Foreskin fibroblast (primary cell): ENCODE measurements at places on chromosomes 7 and 10.
A peak's percentile ranks its signal among the peaks of the same experiment; 100 is the strongest.

DNA sequence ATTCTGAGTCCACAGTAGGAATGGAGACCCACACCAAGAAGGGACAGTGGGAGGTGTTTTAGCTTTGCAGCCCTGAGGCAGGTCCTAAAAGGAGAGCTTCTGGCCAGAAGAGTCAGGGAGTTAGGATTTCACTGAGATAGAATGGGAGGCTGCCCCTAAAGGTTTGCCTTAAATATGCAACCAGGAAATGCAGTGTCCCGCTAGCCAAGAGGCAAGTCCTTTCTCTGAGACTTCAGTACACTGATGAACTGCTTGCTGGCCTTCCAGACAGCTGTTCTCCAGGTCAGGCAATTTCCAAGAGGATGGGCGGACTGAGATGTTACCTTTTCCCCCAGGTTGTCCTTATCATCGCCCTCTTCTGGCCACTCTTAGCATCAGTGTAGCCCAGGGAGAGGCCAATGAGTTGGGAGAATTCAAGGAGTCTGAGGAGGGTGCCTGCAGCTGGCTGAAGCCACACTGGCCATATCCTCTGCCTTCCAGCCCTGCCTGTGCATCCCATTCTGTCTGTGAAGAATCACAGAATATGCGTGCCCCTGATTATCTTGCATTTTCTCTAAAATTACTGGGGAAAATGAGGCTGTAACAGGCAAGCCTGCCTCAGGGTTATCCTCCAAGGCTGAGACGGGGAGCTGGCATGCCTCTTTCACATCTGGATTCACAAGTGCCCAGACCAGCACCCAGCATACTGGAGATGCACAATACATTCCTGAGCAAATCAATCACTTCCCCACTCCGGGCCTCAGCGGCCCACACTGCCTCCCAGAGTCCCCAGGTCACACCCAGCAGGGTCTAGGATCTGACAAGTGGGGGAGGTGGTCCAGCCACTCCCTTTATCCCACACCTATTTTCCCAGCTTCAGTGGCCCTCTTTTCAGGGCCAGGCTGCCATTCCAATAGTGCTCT lies 2.4 kb downstream of the TLL2 start:
- no peak for DNase-seq

GRCh38 chr7:157432957-157433576 lies 96.3 kb downstream of the DNAJB6 start:
- DNase-seq, result peak; percentile 25

GRCh38 chr7:124459101-124460055 lies 306.2 kb downstream of the GPR37 start:
- DNase-seq, result peak; percentile 59

GRCh38 chr10:4865945-4866661 lies 40.1 kb downstream of the AKR1E2 start:
- no peak for DNase-seq

GRCh38 chr7:34157137-34157536 lies 251.8 kb downstream of the BMPER start:
- DNase-seq, result no peak

DNA sequence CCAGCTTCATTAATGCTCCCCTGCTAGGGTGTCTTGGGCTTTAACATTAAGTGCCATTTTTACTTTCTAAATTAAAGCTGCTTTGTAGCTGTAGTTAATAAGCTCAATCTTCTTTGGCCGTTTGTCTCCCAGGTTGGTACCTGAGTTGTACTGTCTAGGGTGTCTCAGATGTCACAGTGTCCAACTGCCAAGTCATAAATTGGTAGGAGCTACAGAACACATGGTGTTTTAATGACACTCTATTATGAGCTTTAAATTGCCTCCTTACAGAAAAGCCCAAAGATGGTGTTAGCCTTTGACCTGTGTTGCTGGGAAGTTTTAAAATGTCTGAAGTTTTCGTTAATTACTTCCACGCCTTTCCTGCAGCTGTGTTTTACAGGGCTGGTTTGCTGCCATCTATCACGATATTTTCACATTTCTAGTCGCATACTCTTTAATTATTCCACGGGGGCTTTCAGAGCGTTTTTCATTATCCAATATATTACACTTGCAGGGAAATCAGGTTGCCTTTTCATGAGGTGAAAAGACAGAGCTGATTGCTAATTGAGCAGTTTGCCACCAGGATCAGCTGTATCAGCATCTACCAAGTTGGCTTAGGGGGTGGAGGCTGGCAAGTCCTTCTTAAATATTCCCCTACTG lies 247.8 kb upstream of the PLPP4 start:
- no peak for DNase-seq

GRCh38 chr7:41996381-41997035 lies 240.5 kb downstream of the GLI3 start:
- DNase-seq, result peak; percentile 75

DNA sequence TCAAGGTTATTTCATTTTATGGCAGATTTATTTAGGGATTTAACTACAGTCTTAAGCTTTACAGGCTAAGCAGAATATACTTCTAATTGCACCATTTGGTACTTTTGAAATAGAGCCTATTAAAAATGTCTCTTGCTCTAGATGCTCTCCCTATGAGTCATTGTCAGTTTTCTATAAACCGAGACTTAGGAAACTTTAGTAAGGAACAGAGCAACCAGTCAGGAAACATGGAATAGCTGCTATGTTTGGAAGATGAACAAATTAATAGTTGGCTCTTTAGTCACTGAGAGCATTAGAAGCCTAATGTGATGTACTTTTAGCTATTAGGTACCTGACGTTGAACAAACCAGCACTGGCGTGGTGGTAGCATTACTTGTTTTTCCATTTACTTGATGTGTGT lies 35.3 kb downstream of the INPP5F start:
- DNase-seq, result peak; percentile 86

GRCh38 chr7:47888371-47889265 lies 59.6 kb downstream of the PKD1L1 start:
- no peak for DNase-seq

DNA sequence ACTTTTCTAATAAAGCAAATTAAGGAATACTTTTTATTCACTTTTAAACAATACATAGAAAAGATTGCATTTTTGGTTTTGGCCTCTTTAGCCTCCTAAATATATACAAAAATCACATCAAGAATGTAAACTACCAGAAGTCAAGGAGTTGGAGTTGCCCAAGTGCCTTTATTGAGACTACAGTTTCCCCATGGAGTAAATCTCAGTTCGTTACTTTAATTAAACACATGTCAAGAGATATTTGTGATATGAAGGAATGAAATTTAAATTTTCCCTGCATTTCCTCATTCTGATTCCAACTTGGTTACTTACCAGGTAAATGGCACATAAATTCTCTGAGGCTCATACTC lies 492.9 kb downstream of the TNS3 start:
- DNase-seq, result no peak

- no peak for DNase-seq
Observed at GRCh38 chr7:127678947-127679346, 27.0 kb downstream of the SND1 start.

DNA sequence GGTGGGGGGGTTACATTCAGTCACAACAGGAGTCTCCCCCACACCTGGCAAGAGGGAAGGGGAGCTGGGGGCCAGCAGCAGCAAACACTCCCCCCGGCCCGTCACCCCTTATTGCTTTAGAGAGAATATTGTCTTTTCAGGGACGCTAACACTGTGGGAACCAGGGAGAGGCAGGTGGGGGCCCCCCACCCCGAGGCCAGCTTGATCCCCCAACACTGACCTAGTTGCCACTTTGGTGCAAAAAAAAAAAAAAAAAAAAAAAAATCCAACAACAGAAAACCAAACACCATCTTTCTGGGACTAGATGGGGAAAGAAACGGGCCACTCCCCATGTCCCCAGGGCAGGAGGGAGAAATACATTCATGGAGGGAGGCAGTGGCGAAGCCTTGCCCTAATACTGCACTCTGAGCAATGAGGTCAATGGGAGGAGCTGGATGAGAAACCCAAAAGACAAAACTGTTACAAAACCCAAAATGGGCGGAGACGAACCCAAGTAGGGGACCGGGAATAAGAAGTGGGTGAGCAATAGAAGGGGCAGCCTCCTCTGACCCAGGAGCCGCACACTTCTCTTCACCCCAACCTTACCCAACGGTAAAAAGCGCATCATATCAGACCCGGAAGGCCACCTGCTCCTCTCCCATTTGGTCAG lies 6.5 kb downstream of the GNB2 start:
- DNase-seq, result peak; percentile 67

DNA sequence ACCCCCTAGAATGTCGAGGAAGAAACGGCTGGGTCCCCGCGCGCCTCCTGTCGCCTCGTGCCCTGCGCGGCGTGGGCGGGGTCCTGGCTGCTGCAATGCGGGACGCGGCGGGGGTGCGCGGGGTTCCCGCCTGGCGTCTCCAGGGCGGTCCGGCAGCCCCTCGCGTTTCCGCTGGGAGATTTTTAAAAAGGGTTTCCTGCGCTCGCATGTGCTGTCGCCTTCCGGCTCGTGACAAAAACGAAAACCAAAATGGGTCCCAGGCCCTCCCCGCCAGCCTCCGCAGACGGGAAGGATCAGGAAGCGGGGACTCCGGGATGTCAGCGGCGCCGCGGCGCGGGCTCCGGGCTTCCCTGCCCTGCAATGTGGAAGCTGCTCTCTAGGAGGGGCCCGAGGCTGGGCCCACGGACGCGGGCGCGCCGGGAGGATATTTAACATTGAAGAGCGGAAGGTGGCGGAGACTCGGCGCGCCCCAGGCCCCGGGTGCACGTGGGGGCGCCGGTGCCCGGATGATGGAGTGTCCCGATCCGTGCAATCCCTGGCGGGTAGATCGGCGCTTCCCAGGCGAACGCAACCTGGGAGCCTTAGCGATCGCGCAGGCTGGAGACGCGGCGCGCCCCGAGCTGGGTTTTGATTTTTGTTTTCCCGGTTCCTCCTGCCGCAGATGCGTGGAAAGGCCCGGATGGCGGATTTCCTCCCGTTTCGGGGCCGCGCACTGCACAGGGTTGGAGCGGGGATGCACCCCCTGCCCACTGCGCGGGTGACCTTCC lies 1.0 kb downstream of the PFKP start:
- peak; percentile 86 for DNase-seq

DNA sequence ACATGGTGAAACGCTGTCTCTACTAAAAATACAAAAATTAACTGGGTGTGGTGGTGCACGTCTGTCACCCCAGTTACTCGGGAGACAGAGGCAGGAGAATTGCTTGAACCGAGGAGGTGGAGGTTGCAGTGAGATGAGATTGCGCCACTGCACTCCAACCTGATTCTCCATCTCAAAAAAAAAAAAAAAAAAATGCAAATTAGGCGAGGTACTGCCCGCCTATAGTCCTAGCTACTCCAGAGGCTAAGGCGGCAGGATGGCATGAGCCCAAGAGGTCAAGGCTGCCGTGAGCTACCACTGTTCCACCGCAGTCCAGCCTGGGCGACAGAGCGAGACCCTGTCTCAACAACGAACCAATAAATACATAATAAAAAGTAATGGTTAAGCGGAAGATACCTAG lies 1.1 kb upstream of the EIF4H start:
- no peak for DNase-seq

DNA sequence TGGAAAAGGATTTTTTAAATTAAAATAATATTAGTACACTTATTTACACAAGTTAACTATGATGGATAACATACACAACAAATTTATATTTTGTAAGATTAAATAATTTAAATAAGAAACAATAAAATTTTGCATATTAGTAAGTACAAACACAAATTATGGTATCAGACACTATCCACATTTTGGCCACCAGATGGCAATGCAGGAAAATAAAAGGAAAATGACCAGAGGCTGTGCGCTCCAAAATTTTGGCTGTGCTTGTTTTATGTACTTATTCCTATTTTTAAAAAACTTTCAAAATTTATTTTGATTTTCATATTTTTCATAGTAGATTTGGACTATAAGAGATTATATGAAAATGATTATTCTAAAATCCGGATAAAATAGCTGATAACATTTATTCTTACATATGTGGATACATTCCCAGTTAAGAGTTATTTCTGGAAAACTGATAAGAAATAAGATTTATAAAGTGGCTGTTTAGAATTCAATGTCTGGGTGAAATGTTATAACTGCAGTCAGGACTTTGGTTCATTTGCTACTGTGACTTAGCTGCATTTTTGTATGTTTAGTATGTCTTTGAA lies 274.7 kb upstream of the HGF start:
- peak; percentile 47 for DNase-seq

- peak; percentile 45 for DNase-seq
Observed at GRCh38 chr7:38311329-38311937, 38.0 kb upstream of the TARP start.

DNA sequence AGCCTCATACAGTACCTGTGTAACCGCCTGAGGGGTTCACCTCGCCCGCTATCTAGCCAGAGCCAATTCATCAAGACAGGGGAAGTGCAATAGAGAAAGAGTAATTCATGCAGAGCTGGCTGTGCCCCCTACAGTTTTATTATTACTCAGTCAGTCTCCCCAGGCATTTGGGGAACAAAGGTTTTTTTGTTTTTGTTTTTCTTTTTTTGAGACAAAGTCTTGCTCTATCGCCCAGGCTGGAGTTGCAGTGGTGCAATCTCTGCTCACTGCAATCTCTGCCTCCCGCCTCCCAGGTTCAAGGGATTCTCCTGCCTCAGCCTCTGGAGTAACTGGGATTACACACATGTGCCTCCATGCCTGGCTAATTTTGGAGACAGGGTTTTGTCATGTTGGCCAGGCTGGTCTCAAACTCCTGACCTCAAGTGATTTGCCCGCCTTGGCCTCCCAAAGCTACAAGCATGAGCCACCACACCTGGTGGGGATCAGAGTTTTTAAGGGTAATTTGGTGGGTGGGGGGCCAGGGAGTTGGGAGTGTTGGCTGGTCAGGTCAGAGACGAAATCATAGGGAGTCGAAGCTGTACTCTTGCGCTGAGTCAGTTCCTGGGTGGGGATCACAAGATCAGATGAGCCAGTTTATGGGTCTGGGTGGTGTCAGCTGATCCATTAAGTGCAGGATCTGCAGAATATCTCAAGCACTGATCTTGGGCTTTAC lies 116.5 kb downstream of the MARCHF5 start:
- DNase-seq, result no peak

DNA sequence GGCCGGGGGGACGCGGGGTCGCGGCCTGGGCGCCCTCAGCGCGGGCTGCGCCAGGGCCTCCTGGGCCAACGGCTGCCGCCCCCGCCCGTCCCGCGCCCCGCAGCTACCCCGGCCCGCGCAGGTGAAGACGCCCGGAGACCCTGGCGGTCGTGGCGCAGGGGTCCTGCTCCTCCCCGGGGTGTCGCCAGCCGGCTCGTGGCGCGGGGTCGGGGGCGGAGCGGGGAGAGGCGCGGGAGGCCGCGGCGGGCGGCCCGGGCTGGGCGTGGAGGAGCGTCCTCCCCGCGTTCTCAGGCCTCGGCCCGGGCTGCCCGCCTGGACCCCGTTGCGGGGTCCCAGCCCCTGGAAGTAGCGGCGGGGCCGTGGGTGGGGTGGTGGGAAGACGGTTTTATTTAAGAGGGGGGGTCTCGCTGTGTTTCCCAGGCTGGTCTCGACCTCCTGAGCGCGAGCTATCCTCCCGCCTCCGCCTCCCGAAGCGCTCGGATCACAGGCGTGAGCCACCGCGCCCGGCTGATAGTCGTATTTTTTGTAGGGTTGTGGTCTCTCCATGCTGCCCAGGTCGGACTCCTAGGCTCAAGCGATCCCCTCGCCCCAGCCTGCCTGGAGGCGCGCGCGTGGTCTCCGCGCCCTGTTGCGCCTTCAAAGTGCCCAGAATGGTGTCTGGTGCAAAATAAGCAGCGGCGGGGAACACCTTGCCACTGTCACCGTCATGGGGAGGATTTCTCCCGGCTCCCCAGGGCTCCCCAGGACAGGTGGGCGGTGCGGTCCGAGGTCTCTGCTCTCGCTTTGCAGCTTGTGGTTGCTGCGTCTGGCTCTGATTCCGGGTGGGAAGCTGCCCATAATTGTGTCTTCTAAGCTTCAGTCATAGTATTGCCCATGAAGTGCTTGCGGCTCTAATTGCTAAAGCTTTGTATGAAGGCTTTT lies 15.3 kb upstream of the SUN1 start:
- no peak for DNase-seq

- DNase-seq, result no peak
Observed at GRCh38 chr10:3770611-3771110, 14.3 kb downstream of the KLF6 start.
